CD4-positive, alpha-beta T cell treated with Interleukin-12 subunit alpha and Interleukin-12 subunit beta, for 1 hour (primary cell): ENCODE measurements at places on chromosomes 2 and 18.

DNA sequence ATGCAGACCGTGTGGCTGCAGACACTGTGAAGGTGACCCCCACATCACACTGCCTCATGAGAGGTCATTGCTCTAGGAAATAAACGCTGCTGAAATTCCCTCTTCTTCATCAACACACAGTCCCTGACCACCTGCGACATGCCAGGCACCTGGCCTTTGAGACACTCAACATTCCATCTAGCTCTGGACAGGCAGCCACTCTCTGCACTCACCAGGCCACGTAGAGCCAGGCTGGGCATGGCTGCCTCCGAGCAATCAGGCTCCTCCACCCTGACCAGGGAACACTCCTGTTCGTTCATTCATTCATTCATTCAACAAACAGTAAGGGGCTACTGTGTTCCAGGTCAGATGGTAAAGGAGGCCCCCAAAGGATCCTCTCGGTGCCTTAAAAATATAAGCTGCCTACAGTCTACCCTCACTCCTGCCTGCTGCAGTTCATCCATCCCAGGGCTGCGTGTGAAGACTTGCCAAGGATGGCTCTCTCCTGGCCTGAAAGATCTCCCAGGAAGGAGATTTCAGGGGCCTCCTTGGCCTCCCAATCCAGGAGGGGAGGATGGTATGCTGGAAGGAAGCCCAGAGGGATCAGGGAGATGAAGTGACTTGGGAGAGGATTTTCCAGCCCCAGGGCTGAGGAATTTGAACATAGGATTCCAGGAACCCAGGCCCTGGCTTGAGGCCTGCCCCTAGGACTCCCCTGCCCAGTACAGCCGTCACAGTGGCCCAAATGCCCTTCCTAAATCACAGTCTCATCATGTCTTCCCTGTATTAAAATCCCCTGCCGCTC, 66.7 kb downstream of the TNS1 start:
- no peak for DNase-seq

- DNase-seq, result no peak
Observed at GRCh38 chr2:168371273-168372019, 84.6 kb upstream of the CERS6 start.

GRCh38 chr2:240236217-240237111, 96.0 kb upstream of the OTOS start:
- no peak for DNase-seq

DNA sequence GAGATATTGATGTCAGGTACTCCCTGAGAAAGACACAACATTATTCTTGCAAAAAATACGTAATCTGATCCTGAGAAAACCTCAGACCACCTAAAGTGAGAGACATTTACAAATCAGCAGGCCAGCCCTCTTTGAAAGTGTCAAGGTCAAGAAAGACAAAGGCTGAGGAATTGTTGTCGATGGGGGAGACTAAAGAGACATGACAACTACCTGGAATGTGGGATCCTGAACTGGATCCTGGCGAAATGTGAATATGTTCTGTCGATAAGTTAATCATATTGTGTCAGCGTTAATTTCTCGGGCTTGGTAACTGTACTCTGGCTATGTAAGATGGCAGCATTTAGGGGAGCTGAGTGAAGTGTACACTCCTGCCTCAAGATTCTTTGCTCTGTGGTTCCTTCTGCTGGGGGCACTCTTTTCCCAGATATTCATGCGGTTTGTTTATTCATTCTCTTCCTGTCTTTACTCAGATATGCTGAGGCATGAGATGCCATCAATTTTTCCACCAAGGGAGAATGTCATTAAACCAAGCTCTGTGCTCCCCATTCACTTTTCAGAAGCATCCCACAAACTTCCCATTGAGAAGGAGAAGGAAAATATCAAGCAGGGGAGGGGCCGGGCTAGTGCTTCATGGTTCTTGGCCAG, 154.9 kb downstream of the CAPN13 start:
- no peak for DNase-seq

GRCh38 chr2:134855709-134856108, 17.3 kb downstream of the ACMSD start:
- no peak for DNase-seq

GRCh38 chr2:177264209-177264692, 276 bp downstream of the NFE2L2 start:
- no peak for DNase-seq
